Nucleus accumbens (tissue), 56 donors: ENCODE measurements at places on chromosomes 5 and 9.
A peak's percentile ranks its signal among the peaks of the same experiment; 100 is the strongest.

GRCh38 chr9:8391566-8391965 is 592.0 kb upstream of the DMAC1 start:
- no peak for DNase-seq

DNA sequence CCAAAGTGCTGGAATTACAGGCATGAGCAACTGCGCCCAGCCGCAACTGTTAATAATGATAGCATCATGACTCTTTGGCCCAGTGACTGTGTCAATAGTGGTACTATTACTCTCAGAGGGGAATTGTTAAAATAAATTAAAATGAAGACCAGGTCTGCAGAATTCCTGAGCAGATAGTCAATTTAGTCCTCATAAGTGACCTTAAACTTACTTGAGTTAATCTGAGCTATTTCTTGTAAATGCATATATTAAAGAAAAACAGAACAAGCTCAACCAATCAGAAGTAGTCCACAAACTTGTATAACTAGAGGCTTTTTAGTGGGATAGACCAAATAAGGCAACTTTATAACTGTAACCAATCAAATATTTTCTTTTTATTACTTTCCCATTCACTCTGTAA is 1.7 kb upstream of the RECK start:
- no peak for DNase-seq

DNA sequence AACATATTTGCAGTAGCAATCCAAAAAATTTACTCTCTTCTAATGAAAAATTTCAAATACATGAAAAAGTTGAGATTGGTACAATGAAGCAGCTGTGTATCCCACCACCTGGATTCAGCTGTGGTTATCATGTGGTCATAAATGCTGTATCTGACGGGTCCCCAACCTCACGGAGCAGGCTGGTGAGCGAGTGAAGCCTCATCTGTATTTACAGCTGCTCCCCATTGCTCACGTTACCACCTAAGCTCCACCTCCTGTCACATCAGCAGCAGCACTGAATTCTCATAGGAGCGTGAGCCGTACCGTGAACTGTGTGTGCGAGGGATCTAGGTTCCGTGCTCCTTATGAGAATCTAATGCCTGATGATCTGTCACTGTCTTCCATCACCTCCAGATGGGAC is 6.8 kb upstream of the RNF130 start:
- no peak for DNase-seq

DNA sequence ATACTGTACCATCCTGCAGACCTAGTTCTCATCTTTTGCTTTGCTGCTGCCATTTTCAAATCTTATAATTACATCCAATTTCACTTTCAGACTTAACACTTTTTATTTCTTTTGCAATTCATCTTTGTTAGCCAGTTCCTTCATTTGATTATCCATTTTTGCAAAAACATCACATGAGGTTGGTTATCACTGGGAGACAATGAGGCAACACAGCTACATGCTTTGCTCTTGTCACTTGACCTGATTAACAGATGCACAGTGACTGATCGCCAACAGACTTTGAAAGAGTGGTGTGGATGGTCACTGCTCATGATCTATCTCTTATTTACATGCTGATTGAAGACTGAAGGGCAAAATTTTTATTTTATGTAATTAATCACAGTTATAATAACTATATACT is 17.0 kb upstream of the RNF20 start:
- no peak for DNase-seq

DNA sequence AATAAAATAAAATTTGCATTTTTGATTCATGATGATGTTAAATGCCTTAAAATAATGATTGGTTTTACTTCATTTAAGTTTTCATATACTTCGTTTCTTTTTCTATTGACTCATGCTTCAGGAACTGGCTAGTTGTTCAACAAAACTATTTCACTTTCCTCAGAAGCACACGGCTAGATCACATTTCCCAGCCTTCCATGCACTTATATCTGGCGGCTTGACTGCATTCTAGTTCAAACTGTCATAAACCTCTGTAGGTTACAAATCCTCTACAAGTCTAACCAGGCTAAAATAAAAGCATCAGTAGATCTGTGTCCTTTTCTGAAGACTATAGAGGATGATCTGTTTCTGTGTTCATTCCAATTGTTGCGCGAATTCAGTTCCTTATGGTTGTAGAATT is 46.3 kb upstream of the CNTLN start:
- DNase-seq: no peak

- no peak for DNase-seq
Observed at GRCh38 chr5:153043886-153044285, 446.6 kb upstream of the GRIA1 start.

GRCh38 chr5:374631-375335 is 53.3 kb downstream of the AHRR start:
- no peak for DNase-seq

DNA sequence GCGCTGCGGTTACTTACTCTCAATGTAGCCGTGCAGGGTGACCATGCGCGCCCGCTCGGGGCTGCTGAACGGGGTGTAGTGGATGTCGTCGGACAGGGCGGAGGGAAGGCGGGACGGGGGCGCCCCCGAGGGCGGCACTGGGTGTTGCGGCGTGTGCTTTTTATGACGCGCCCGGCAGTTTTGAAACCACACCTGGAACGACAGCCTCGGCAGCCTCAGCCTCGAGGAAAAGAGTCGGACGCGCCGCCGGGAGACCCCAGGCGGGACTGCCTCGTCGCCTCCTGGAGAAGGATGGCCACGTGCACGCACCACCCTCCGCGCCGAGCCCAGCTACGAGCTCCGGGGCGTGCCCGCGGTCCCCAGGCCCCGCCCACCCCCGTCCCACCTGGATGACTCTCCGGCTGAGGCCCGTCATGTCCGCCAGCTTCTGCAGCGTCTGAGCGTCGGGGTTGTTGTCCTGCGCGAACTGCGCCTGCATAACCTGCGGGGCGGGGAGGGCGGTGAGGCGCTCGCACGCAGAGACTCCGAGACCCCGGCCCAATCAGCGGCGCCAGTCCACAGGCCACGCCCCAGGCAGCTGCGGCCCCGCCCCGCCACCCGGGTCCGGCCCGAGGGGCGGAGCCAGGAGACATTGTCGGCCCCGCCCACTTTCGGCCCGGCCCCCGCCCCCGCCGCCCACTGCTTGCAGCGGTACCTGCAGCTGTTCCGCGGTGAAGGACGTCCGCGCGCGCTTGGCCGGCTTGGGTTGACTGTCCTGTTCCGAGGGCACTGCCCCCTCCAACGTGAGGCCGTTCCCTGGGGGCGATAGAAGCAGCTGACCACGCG is 15.0 kb downstream of the LHX6 start:
- no peak for DNase-seq

DNA sequence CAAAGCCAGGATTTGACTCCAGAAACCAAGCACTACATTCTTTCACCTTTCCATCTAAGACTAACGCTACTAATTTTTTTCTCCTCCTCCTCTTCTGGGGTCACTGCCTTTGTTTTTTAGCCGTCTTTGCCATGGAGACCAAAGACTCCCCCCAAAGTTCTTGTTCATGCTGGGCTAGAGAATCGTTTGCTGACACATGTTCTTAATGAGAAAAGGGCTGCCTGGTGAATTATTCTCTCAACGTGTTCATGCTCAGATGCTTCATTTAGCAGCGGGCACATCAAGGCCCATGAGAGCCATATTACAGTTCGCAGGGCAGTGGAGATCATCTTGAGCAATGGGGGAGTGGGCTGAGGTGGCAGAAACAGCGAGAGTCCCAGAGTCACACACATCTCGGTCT is 134.9 kb downstream of the SLIT3 start:
- no peak for DNase-seq

- DNase-seq: no peak
Observed at GRCh38 chr9:8252445-8252844, 452.9 kb upstream of the DMAC1 start.

- DNase-seq: peak; percentile 52
Observed at GRCh38 chr9:127586537-127586936, 25.5 kb upstream of the STXBP1 start.

GRCh38 chr5:56851258-56851941 is 36.1 kb downstream of the MAP3K1 start:
- DNase-seq: no peak

GRCh38 chr5:117160391-117160790 is 585.8 kb upstream of the SEMA6A start:
- DNase-seq: no peak
